ENCODE measurements at places on chromosomes 12 and 14. TPM values are rescaled to one million over a fixed set of nuclear protein-coding genes. Genes with fewer than 3 reads are reported as not detected.

FICD gene
- 6.0 TPM for total RNA-seq

KCNC2 gene
- total RNA-seq = 0.10 TPM

GRCh38 chr14:89325299-89325883 is 91.6 kb downstream of the FOXN3 start:
- H3K4me3 ChIP-seq = no peak overlapping the region
- H3K4me1 ChIP-seq = peaks cover 15% of the 10 kb centered on the region
- H3K36me3 ChIP-seq = peaks cover 11% of the 10 kb centered on the region
- H3K27ac ChIP-seq = no peak overlapping the region
- H3K27me3 ChIP-seq = no peaks in the 10 kb centered on the region
- DNase-seq = no peak

DNA sequence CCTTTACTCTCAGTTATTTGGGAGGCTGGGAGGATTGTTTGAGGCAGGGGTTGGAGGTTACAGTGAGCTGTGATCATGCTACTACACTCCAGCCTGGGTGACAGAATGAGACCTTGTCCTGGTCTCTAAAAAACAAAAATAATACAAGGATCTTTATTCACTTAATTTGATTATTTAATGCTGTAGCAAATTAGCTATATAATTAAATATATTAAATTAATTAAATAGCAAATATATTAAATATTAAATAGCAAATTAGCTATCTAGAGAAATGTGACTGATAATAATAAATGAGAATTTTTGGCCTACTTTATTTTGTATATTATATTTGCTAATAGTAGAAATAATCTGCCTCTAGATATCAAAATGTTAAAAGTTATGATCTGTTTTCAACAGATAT is 298.8 kb upstream of the NAV3 start:
- no peak overlapping the region for H3K27ac ChIP-seq
- H3K4me3 ChIP-seq = no peak overlapping the region
- no peaks in the 10 kb centered on the region for H3K27me3 ChIP-seq
- no peaks in the 10 kb centered on the region for H3K36me3 ChIP-seq

- H3K4me3 ChIP-seq = no peak overlapping the region
- DNase-seq = no peak
- H3K27me3 ChIP-seq = peaks cover 19% of the 10 kb centered on the region
- no peak overlapping the region for H3K27ac ChIP-seq
- H3K36me3 ChIP-seq = no peaks in the 10 kb centered on the region
- H3K4me1 ChIP-seq = peaks cover 29% of the 10 kb centered on the region
Observed at GRCh38 chr12:2046957-2047356, 5.8 kb upstream of the CACNA1C start.
